ENCODE measurements at places on chromosomes 13 and 19.

DNA sequence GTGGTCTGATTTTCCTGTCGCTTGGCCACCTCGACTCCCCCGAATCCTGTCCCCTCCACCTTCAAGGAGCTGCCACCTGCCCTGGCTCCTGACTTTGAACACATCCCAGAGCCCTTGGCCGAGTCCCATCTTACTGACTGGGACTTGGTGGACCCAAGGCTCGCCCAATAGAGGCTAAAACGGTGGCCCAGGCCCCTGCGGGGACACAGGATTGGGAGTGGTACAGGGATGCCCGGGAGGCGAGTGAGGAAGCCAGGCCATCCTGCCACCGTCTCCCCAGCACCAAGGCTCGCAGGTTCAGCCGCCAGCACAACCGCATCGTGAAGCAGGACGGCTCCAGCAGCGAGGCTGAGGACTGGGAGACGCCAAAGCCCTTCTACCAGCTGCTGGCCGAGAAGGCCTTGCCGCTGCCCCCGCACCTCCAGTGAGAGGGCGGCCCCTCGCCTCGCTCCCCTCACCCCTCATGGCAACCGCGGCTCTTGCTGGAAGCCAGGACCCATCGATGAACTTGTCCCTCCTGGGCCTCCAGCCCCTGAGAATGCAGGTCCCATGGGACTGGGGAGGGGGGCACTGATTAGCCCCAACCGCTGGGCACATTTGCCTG lies 5.3 kb downstream of the SIX5 start:
- no peak for DNase-seq

GRCh38 chr13:59099182-59099974 lies 1064.3 kb downstream of the DIAPH3 start:
- no peak for DNase-seq

DNA sequence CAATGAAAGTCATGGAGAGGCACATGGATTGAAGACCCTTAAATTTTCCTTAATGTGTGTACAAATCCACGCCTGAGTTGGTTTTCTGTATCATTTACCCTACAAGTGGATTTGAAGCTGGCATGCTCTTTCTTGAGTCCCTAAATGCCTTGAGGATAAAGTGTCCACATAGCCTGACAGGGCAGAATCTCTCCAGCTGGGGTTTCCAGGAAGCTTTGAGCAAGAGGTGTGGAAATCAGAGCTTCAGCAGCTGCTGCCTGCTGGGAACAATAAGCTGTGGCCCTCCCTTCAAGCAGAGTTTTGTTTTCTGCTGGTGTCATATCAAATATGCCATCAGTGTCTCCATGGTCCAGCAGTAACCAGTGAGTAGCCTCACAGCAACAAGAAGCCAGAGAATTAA lies 120.3 kb upstream of the SERTM1 start:
- DNase-seq = no peak

GRCh38 chr13:57045826-57046546 lies 94.7 kb upstream of the PRR20A start:
- DNase-seq = no peak

- DNase-seq = no peak
Measured at GRCh38 chr19:46495786-46496099, at the start of gene PNMA8B. TSS of gene PNMA8B (minus strand) at chr19:46495867. CDS start at chr19:46495465, 402 bp downstream.

All from CD14-positive monocyte (primary cell).